Forelimb muscle (tissue), 1 donor: ENCODE measurements at places on chromosomes 7 and 10. TPM values are rescaled to one million over a fixed set of nuclear protein-coding genes. Genes with fewer than 3 reads are reported as not detected.

DNA sequence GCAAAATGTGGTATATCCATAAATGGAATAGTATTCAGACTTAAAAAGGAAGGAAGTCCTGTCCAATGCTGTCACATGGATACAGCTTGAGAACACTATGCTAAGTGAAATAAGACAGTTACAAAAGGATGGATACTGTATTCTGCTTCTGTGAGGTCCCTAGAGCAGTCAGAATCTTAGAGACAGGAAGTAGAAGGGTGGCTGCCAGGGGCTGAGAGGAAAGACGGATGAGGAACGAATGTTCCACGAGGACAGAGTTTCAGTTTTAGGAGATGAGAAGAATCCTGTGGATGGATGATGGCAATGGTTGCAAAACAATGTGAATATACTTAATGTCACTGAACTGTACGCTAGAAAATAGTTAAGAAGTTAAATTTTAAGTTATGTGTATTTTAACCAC lies 3.8 kb downstream of the PRKCQ start:
- DNase-seq, result no peak

Gene DYDC1
- polyA plus RNA-seq, result not detected

- DNase-seq, result no peak
Measured at GRCh38 chr7:155449869-155450557, 7.9 kb upstream of the EN2 start.

Gene PITX3
- polyA plus RNA-seq, result 24.1 TPM

DNA sequence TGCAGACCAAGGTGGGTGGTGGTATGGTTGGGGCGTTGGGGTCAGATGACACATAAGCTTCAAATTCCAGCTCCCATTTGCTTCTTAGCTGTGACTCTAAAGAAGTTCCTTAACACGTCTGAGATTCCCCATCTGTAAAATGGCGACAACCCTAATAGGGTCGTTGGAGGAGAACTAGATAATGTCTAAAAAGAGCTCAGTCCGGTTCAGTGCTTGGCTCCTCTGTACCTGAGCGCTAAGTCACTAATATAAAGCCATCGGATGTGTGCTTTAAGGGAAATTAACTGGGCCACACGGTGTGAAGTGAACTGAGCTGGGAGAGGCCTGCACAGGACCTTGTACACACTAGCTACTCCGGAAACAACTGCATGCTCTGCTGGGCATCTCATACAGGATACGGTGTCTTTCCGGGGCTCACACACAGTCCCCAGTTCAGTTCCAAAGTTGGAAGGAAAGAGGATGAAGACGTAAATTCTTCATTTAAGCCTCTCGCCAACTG lies 476 bp upstream of the ZFYVE27 start:
- no peak for DNase-seq

Gene FAM25A
- not detected for polyA plus RNA-seq
